Astrocyte (in vitro differentiated cells and primary cell): ENCODE measurements at places on chromosomes 12 and 14. TPM values are rescaled to one million over a fixed set of nuclear protein-coding genes. Genes with fewer than 3 reads are reported as not detected.

The PRIMA1 gene
- not detected in 2 replicates for total RNA-seq

DNA sequence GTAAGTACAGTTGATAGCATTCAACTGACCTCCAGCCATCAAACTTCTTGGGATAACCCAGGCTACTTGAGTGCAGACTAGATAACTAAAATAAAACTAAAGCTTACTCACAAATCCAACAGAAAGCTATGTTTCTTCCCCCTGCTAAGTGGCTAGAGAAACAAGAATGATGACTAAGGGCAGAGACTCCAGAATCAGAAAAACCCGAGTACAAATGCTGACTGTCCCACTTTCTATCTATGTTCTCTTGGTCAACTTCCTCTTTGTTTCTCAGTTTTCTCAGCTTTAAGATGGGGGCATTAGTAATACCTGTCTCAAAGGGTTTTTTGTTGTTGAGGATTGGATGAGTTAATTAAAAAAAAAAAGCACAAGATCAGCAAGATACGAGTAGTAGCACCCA, 6.1 kb upstream of the NUAK1 start:
- DNase-seq: no peak

DNA sequence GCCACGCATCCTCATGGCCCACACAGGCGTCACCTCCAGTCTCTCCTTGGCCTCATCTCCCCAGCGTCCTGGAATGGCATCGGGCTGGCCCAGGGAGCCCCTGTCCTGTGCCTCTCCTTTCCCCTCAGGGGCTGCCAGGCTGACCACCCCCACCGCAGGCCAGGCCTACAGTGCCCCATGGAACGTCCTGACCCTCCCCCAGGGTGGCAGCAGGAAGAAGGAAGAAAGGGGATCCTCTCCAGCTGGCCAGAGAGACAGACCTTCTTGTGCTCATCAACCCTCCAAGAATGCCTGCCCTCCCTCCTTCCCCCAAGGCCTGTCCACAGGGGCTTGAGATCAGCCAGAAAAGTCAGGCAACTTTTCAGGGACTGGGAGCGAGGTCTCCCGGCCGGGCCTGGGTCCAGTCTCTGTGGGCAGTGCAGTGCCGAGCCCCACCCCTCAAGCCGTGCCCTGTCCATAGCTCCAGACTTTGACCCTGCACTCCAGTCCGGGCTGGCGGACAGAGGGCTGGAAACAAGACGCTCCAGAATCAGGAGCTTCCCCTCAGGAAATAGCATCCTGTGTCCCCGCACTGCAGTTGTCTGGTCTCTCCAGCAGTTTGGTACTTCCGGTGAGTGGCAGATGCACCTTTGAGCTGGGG, at the start of gene DAO:
TSS of gene DAO (plus strand) at position 478 of the 640 bp plus-strand sequence. CDS start 4,915 bp downstream, outside the sequence.
- DNase-seq: no peak

DNA sequence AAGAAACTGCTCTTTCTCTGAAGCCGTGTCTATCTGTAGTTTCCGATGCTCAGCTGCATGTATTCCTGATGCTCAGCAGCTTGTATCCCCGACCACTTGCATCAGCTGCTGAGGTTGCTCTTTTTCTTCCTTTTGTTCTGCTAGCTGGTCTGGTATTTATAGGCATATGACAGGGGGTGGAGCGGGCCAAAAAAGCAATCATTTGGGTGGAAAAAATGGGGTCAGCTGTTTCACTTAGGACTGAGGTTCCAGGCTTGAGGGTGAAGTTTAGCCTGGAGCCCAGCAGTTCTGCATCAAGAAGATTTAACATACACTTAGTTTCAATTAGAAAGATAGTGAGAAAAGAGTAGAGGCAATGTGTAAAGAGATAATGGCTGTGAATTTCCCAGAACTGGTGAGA, 23.6 kb upstream of the AMN1 start:
- no peak for DNase-seq

DNA sequence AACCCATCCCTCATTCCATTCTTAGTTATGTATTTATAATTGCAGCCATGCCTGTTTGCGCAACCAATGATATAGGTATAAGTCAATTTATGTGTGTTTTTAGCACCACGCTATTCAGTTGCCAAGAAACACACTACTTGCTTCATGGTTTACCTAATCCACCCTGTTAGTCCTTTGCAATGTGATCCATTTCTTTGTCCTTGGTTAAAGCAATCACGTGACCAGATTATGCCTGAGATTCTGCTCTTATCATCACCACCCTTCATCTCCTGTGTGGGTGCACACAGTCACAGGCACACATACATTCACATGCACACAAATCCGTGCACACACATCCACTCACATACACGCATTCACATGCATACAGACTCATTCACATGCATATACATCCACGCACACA, 52.3 kb upstream of the KCNA5 start:
- no peak for DNase-seq

DNA sequence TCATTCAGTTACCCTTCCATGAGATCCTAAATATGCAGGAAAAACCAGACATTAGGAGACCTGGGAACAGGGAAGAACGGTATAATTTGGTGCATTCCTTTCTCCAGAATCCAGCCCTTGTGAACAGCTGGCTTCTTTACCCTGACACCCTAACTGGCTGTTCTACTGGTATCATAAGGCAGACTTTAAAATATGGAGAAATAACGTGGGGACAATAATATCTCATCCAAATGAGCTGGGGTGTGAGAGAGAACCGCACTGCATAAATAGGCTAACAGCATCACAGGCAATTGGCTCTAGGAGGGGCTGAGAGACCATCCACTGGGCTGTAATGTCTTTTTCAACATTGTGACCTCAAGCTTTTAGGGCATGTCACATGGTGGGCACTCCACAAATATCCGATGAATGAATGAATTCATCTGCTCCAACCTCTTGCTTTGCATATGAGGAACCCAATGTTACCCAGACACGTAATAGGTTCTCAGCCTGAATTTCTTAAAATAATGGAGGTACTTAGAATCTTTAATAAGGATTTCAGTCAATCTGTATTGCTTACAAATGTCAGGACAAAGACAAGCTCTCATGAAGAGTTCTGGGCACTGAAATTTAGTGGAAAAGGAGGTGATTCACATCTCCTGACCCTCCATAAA, 157.9 kb downstream of the SAMD4A start:
- DNase-seq: no peak

The SYT1 gene
- total RNA-seq: 24.0 and 33.2 TPM in 2 replicates

DNA sequence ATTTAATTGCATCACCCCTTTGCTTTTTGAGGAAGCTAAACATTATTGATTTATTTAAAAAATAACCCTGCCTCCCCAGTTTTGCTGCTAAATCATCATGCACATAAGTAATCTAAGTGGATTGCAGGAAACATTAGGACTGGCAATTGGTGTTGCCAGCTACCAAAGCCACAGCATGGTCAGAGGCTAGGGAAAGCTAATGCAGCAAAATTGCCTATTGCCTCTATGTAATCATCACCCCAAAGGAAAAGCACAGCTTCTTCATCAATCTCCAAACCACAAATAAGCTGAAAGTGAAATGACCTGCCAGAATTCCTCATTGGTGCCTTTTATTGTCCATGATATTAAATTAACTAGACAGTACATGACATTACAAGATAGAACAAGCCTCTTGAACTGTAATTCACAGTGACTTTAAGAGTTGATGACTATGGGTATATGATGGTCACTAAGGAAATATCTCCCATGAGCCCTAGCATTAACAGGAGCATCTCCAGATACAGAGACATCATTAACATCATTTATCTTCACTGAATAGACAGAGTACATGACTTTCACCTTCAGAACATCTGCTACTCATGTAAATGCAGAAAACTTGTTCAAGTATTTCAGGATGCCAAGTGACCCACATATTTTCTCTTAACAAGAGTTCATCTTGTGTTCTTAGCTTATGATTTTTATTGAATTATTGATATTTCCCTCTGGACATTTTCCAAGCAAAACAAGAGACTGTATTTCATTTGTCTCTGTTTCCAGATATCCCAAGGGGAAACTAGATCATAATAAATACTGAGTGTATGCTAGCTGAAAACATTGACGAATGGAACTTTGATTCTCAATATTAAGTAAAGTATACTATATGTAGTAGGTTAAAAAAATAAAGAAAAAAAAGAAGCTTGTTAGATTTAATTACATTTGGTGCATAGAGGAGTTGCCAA, 29.4 kb downstream of the PTPRR start:
- no peak for DNase-seq

GRCh38 chr12:74401035-74401434, 136.6 kb upstream of the ATXN7L3B start:
- DNase-seq: no peak

GRCh38 chr14:69539631-69540410, 34.9 kb downstream of the CCDC177 start:
- peak; percentile 15 for DNase-seq

The CCDC175 gene
- not detected in 2 replicates for total RNA-seq

The PTGDR gene
- not detected in 2 replicates for total RNA-seq

GRCh38 chr12:58174316-58174715, 232.9 kb downstream of the ATP23 start:
- DNase-seq: no peak

DNA sequence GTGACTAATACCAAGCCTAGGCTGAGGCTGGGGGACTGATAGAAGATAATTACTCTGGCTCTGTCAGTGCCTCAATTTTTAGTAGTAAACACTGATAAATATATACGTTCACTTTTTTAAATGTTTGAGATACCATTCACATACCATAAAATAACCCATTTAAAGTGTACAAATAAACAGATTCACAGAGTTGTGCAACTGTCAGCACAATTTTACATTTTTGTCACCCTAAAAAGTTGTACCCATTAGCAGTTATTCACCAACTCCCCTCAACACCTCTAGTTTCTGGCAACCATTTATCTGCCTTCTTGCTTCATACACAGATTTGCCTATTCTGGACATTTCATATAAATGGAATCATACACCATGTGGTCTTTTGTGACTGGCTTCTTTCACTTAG, 15.1 kb downstream of the PPP1R12A start:
- no peak for DNase-seq

- no peak for DNase-seq
These were observed 120.0 kb upstream of the NOS1 start for GRCh38 chr12:117481470-117481869.

The ZFYVE26 gene
- 26.3 and 27.4 TPM in 2 replicates for total RNA-seq

GRCh38 chr14:34324363-34324795, 137.7 kb downstream of the SPTSSA start:
- no peak for DNase-seq

GRCh38 chr12:101908395-101908794, 31.0 kb downstream of the DRAM1 start:
- no peak for DNase-seq

The NFE2 gene
- total RNA-seq: 0.29 and 0.41 TPM in 2 replicates

DNA sequence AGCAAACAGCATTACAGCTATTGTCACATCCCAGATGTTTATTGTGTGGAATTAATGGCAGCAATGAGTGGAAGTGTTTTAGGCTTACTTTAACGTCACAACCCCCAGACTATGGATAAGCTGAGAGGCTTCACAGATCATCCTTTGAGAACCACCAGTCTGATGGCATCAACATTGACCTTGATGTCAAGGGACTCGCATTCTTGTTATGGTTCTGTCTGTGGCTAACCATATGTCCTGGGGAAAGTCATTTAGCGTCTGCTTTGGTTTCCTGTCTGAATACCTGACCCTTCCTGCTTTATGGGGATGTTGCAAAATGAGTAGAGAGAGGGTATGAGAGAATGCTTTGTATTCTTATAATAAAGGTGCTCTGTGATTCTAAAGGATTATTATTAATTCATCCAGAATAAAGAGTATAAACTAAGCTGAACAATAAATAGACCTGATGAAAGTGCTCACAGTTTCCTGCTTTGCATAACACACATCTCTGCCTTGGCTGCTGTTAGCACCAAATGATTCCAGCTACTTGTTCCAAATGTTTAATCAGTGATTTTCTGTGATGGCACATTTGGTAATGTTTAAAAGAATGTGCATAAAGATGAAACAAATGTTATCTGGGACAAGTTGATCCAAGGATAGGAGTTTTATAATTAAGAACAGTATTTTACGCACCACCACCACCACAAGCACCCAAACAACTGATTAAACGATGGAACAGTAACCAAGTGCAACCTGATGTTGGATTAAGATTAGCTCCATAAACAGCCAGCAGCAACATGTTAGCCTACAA, 116.9 kb upstream of the LRIG3 start:
- peak; percentile 91 for DNase-seq

DNA sequence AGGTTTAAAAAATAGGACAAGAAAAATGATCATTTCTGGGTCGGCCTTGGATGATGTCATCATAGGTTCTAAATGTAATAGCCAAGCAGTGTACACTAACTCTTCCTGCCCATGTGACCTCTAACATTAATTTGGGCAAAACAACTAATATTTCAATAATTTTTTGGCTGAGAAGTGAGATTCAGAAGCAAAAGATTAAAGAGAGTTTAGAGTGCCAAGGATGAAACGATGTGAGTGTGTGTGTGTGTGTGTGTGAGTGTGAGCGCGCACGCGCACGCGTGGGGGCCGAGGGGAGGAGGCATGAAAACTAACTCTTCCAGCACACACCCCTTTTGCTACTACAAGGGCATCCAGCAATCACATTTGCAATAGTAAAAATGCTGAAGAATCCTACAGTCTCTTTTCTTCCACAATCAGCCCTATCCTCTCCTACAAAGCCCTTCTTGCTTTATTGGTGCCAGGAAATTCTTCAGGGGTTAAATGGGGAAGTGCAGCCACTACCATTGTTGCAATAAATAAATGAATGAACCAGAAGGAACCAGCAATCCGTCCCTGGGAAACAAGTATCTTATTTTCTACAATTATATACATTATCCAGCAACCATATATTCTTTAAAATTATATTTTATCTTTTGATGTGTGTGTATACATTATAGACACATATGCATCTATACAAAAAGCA, 52.9 kb downstream of the PEBP1 start:
- DNase-seq: peak; percentile 58

The FLRT2 gene
- total RNA-seq: 171 and 227 TPM in 2 replicates

The CLEC6A gene
- total RNA-seq: not detected in 2 replicates

DNA sequence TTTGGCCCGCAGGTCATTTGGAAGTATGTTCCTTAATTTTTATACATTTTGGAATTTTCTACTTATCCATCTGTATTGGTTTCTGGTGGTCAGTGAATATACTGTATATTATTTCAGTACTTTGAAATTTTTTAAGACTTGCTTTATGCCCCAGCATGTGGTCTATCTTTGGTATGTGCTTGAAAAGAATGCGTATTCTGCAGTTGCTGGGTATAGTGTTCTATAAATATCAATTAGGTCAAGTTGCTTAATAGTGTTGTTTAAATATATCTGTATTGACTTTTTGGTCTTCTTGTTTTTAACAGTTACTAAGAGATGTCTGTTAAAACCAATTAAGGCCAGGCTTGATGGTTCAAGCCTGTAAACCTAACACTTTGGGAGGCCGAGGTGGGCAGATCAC, 21.7 kb upstream of the SIX1 start:
- DNase-seq: no peak

The HCAR2 gene
- not detected in 2 replicates for total RNA-seq

- no peak for DNase-seq
These were observed 303.9 kb downstream of the CACNA1C start for GRCh38 chr12:2356601-2357125.

DNA sequence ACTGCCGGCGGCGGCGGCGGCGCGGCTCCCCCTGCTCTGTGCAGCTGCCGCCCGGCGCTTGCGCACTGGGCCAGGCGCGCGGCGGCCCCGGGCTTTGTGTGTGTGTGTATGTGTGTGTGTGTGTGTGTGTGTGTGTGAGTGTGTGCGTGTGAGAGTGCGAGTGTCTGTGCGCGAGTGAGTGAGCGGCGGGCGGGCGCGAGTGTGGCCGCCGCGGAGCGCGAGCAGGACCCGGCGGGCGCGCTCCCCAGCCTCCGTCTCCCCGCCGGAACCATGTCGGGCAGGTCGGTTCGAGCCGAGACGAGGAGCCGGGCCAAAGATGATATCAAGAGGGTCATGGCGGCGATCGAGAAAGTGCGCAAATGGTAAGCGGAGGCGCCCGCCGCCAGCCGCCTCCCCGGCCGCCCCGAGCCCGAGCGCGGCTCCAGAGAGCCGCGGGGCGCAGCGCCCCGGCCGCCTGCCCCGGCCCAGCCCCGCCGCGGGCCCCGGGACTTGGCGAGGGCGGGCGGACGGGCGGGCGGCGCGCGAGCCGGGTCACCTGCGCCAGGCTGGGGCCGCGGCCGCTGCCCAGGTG, at the start of gene BCL7A:
TSS of gene BCL7A (plus strand) at position 63 of the 571 bp plus-strand sequence. CDS start at position 271, 208 bp downstream.
- peak; percentile 60 for DNase-seq
